ENCODE measurements at places on chromosomes 3 and 15.

- DNase-seq, result no peak
Observed at GRCh38 chr15:101198800-101199199, 53.0 kb downstream of the CHSY1 start.

- no peak for DNase-seq
Observed at GRCh38 chr3:62870321-62870720, 4.9 kb downstream of the CADPS start.

DNA sequence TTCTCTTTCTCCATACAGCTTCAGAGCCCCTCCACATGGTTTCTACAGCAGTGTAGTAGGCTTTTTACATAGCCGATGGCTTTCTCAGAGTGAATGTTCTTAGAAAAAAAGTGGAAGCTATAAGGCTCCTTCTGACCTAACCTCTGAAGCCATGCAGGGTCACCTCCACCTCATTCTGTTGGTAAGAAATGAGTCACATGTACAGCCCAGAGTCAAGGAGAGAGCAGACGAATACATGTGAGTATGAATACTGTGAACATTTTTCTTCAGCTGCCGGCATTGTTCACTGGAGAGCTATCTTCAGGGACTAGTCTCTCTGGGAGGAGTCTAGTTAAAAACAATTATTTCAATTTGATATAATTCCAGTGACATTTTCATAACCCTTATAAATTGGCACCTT lies 68.2 kb upstream of the THRB start:
- no peak for DNase-seq

DNA sequence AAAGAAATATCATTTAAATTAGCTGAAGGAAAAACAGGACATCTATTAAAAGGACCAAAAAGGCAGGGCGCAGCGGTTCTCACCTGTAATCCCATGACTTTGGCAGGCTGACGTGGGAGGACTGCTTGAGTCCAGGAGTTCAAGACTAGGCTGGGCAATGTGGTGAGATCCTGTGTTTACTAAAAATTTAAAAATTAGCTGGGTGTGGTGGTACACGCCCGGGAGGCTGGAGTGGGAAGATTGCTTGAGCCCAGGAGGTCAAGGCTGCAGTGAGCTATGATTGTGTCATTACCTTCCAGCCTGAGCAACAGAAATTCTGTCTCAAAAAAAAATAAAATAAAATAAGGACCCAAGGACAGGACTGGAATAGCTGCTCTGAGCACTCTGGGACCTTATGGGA lies 16.2 kb upstream of the HERC1 start:
- no peak for DNase-seq

- no peak for DNase-seq
Observed at GRCh38 chr3:70973558-70973957, 610.0 kb downstream of the FOXP1 start.

GRCh38 chr3:158091531-158091930 lies 14.7 kb downstream of the SHOX2 start:
- DNase-seq, result no peak
